ENCODE measurements at places on chromosomes 5 and 9.

DNA sequence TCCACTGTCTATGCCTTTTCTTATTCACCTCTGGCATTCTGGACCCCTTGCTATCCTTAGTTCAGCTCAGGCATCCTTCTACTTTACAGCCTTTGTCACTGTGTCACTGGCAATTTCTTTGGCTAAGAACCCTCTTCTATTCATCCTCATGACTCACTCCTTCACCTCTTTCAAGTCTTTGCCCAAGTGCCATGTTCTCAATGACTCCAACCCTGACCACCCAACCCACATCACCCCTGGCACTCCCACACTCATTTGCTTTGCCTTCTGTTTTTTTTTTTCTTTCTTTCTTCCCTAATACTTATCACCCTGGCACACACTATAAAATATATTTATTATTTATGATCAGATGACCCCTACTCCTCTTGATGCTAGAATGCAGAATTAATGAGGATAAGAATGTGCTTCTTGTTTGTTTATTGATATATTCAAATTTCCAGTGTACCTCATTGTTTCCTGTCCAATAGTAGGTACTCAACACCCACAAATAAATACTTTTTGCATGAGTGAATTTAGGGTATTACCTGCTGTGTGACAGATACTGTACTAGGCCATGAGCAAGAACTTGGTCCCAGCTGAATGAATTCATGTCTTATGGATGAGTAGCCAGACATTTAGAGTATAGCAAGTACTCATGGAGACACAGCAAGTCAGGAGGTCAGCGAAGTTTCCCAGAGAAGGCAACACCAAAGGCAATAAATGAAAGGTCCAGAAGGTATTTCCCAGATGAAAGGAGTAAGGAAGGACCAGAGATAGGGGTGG is 236.1 kb downstream of the PAPPA start:
- peaks cover 1% of the 10 kb centered on the region for H3K4me1 ChIP-seq
- no peaks in the 10 kb centered on the region for H3K36me3 ChIP-seq
- H3K27ac ChIP-seq, result no peak overlapping the region
- no peak for DNase-seq
- no peaks in the 10 kb centered on the region for H3K27me3 ChIP-seq

DNA sequence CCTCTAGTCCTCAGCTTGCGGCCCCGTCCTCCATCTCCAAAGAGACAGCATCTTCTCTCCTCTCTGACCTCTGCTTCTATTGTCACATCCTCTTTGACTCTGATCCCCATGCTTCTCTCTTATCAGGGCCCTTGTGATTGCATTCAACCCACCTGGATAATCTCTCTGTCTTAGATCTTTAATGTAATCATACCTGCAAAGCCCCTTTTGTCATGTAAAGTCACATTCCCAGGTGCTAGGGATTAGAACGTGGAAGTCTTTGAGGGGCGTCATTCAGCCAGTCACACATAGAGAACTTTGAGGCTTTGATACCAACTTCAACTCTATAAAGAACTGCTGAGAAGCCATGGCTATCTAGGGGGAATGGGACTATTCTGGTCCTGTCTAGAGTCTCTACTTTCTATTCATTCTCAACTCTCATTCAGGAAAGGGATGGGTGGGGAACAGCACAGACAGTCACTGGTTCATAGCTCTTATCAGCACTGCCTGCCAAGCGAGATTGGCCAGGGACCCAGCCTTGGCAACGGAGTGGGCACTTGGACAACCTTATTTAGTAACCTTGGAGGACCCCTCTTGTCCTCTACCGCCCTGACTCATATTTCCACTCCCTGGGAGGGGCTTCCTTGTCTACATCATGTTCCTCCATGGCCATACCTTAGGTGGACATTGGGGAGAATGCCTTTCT is 29.0 kb downstream of the TAS2R1 start:
- no peak overlapping the region for H3K27ac ChIP-seq
- H3K4me1 ChIP-seq, result no peaks in the 10 kb centered on the region
- DNase-seq, result no peak
- H3K36me3 ChIP-seq, result no peaks in the 10 kb centered on the region
- no peaks in the 10 kb centered on the region for H3K27me3 ChIP-seq

GRCh38 chr5:178201221-178201926 is 3.0 kb upstream of the HNRNPAB start:
- peaks cover 2% of the 10 kb centered on the region for H3K27me3 ChIP-seq
- DNase-seq, result no peak
- peaks cover 15% of the 10 kb centered on the region for H3K4me1 ChIP-seq
- H3K4me3 ChIP-seq, result no peak overlapping the region
- peaks cover 14% of the 10 kb centered on the region for H3K36me3 ChIP-seq

DNA sequence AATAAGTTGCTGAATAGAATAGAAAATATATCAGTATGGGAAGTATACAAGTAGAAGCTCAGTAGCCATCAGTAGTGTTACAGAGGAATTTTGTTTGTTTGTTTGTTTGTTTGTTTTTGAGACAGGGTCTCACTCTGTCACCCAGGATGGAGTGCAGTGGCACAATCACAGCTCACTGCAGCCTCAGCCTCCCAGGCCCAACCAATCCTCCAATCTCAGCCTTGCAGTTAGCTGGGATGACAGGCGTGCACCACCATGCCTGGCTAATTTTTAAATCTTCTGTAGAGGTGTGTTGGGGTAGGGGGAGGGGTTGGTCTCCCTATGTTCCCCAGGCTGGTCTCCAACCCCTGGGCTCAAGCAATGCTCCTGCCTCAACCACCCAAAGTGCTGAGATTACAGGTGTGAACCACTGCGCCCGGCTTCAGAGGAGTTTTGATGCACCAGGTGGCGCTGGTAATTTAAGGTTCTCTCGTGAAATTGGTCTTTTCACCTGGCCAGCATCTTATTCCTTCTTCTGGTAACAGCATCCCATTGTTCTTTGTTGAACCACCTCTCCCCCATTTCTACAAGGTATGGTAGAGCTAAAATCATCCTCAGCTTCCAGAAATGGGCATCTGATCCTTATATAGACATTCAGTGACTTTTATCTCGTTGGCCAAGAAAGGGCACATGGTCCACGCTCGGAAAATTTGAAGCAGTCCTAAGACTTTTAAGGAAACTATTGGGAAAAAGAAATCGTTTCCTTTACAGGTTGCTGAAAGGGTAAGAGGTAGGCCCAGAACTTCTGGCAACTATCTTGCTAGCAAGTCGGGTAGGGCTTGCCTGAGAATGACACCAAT is 157.1 kb downstream of the ARRDC3 start:
- no peaks in the 10 kb centered on the region for H3K4me1 ChIP-seq
- peaks cover 4% of the 10 kb centered on the region for H3K36me3 ChIP-seq
- H3K27ac ChIP-seq, result peak overlapping the region; percentile 7
- H3K4me3 ChIP-seq, result no peak overlapping the region
- H3K27me3 ChIP-seq, result no peaks in the 10 kb centered on the region

- no peaks in the 10 kb centered on the region for H3K27me3 ChIP-seq
- H3K27ac ChIP-seq, result no peak overlapping the region
- no peak for DNase-seq
- peaks cover 26% of the 10 kb centered on the region for H3K4me1 ChIP-seq
- peaks cover 30% of the 10 kb centered on the region for H3K36me3 ChIP-seq
Measured at GRCh38 chr5:81288021-81288433, 13.4 kb upstream of the ZCCHC9 start.

- no peaks in the 10 kb centered on the region for H3K27me3 ChIP-seq
- no peak for DNase-seq
- no peaks in the 10 kb centered on the region for H3K4me1 ChIP-seq
Measured at GRCh38 chr5:6220346-6221088, 157.8 kb downstream of the MED10 start.

DNA sequence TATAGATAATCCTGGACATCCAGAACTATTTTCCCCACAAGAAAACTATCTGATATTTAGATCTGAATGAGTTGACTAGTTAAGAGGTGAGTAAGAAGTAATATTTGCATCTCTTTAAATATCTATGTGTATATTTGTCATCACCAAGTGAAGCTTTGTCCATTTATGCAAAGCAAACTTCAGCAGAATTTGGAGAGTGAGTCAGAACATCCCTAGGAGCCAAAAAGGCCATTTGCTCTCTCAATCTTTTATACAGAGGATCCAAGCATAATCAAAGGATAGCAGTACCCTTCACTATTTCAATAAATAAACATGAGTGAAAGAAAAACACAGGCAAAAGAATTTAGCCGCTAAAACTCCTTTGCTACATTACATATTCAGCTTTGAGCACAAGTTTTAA is 454.4 kb downstream of the NR2F1-AS1 start:
- DNase-seq, result no peak
- H3K4me1 ChIP-seq, result no peaks in the 10 kb centered on the region
- no peaks in the 10 kb centered on the region for H3K36me3 ChIP-seq
- H3K27ac ChIP-seq, result no peak overlapping the region
- H3K4me3 ChIP-seq, result no peak overlapping the region
- H3K27me3 ChIP-seq, result no peaks in the 10 kb centered on the region

DNA sequence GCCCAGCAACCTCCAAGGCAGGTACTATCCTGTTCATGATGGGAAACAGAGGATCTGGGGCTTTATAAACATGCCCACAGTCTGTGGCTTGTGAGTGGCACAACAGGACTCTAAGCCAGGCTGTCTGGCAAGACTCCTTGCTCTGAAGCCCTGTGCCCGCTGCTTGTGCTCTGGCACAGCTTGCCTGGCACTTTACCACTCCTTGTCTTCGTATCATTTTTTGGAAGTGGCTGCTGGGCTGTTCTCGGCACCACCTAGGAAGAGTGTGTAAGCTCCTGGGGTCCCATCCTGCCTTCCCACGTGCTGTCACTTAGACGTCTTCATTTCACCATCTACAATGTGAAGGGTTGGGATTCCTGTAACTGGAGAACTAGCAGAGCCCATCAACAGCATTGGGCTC is 59.3 kb upstream of the GLRX start:
- DNase-seq, result no peak
- no peak overlapping the region for H3K27ac ChIP-seq
- H3K27me3 ChIP-seq, result no peaks in the 10 kb centered on the region
- H3K4me3 ChIP-seq, result no peak overlapping the region
- H3K4me1 ChIP-seq, result no peaks in the 10 kb centered on the region
